ENCODE measurements at places on chromosomes 6 and 20.

DNA sequence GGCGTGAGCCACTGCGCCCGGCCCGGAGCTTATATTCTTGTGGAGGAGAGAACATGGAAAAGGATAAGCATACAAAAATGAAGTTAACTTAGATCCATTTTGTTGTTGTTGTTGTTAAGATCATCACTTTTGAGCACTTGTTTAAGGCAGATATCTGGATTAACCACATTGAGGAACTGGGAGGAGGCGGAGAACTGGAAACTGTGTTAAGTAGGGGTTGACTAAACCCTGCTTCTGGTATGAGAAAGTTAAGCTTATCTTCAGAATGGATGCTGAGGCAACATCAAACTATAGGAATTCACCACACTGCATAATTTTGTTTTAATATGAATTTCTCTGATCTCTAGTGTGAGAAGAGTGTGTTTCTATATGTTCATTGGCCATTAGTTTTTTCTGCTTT, 57.6 kb downstream of the GCNT2 start:
- no peak for DNase-seq

DNA sequence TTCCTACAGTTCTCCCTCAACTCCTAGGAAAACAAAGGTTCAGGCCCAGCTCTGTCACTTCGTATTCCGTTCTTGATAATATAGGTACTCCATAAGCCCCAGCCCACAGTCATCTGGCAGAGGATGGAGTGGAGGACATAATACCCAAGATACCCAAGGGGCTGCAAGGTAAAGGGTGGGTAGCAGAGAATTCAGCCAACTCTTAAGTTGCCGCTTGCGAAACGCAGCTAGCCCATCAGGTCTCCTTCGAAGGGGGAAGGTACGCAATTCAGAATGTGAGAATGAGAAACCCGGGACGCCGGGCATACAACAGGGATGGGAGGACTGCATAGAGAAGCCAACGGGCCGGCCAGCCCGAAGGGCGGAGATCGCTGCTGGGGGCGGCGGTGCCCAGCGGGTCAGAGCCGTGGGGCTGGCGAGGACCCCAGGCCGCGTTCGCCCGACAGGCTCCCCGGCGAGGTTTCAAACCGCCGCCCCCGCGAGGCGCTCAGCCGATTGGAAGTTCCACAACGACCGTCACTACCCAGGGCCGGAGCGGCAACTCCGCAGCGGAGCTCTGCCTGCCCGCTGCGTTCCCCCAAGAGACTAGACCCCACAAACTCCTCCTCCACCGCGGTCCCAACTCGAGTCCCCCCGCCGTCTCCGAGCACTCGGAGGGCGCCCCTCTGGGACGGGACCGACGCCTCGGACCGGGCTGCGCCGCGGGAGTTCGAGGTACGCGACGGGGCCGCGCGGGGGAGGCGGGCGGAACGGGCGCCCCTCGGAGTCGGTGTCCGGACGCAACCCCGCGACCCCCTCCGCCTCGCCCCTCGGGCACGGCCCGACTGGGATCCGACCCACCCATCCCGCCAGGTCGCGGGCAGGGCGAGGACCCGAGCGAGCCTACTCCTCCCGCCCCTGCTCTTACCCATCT, 911 bp downstream of the CDK19 start:
- DNase-seq: peak; percentile 36

GRCh38 chr20:4160761-4161305, 145.5 kb upstream of the RNF24 start:
- peak; percentile 88 for DNase-seq

GRCh38 chr6:167119670-167120582, 3.0 kb upstream of the CCR6 start:
- no peak for DNase-seq

DNA sequence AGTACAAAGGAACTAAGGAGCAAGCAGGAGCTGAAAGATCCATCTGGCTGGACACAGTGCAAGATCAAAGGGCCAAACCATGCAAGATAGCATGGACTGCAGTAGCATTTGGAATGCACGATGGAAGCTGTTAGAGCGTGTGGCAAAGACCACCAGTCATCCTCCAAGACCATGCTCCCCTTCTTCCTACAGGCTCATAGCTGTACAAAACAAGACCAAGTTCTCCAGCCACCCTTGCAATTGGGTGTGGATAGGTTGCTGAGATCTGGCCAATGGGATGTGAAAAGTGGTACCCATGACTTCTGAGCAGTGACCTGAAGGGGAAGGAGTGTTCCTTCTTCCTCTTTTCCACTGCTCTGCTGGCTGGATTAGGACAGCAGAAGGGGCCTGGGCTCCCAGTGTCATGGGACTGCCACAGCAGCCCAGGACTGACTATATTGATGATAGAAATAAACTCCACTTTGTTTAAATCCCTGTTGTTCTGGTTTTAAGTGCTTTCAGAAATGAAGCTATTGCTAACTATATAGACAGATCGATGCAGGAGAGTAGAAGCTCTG, 64.9 kb downstream of the SLC22A23 start:
- no peak for DNase-seq

GRCh38 chr6:18720075-18720474, 332.9 kb downstream of the RNF144B start:
- no peak for DNase-seq

GRCh38 chr6:160036790-160037206, 67.9 kb downstream of the IGF2R start:
- no peak for DNase-seq

DNA sequence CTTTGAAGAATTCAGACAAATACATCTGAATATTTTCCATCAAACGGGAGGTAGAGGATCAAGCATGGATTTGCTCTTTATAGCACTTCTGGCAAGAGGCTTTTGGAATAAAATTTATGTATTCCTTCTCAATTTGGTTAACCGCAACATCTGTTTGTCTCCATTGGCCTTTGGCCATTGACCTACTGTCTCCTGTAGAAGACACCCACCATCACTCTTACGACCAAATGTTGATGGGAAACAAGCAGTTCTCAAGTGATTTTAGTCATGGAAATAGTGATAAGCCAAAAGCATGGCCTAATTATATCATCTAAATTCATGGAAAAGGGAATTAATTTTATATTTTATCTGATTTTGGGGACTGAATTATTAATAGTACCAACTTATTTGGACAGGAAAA, 591.9 kb downstream of the CD109 start:
- no peak for DNase-seq

DNA sequence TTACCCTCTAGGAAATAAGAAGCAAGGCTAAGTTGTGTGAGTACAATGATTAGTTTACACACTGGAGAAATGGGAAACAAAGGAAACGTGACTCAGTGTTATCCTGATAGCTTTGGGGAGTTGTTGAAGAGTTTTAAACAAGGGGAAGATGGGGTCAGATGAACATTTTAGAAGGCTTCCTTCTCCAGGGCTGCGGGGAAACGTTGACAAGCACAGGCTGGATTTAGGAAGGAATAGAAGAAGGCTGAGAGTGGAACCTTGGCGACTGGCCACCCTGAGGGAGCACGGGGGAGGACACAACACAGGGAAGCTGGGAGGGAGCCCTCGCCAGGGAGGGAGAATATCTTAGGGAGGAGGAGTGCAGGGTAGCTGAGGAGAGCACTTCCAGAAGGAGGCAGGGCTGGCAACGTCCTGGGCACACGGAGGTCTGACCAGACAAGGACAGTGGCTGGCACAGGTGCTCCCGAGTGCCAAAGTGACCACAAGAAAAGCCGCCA, 134.7 kb downstream of the AIG1 start:
- DNase-seq: no peak

GRCh38 chr6:21371676-21372171, 221.8 kb upstream of the SOX4 start:
- DNase-seq: no peak

DNA sequence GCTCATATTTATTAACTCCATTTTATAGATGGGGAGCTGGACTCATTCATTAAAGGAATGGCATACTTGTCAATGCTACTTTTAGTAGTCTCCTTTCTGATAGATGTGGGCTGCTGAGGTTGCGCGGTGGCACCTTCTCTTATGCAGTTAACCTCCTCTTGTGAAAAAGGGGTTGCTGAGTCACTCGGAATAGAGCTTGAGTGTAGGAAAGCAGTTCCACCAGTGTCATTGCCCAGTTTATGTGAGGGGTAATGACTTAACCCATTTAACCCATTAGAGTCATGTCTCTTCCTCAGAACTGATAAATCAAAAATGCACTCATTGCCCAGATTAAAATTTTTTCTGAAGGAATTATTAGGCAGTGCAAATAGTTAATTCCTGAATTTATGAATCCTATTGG, 6.3 kb downstream of the MAPK14 start:
- DNase-seq: no peak

GRCh38 chr6:140051521-140052512, 677.4 kb upstream of the CITED2 start:
- no peak for DNase-seq

DNA sequence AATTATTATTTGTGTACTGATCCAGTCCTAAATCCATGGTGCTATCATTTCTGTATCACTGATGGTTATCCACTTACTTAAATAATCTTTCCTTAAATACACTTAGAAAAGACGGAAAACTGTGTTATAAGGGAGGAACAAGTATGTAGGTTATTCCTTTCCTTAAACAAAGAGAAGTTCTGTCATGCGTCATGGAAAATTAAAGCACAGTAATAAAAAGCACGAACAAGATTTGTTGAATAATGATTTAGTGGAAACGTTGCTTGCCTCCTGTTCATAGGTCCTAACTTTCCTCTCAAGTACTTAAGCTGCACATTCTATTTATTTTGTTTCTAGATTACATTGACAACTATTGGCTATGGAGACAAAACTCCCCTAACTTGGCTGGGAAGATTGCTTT, 120.4 kb downstream of the KHDC1L start:
- no peak for DNase-seq

DNA sequence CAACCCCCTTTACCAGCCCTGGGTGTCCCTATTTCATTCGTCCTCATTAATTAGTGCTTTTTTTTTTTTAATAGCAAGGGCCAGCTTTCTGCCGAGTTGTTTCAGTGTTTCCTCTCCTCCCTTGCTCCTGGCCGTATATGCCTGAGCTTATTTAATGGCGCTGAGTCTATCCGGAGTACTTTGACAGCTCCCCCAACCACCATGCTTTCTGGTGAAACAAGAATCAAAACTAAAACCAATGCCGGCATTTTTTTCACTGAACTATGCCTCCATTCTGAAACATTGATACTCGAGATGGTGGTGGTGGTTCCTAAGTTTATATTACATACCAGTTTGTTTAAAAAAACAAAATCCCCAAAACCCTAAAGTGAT, 1.2 kb downstream of the DCBLD1 start:
- DNase-seq: no peak

DNA sequence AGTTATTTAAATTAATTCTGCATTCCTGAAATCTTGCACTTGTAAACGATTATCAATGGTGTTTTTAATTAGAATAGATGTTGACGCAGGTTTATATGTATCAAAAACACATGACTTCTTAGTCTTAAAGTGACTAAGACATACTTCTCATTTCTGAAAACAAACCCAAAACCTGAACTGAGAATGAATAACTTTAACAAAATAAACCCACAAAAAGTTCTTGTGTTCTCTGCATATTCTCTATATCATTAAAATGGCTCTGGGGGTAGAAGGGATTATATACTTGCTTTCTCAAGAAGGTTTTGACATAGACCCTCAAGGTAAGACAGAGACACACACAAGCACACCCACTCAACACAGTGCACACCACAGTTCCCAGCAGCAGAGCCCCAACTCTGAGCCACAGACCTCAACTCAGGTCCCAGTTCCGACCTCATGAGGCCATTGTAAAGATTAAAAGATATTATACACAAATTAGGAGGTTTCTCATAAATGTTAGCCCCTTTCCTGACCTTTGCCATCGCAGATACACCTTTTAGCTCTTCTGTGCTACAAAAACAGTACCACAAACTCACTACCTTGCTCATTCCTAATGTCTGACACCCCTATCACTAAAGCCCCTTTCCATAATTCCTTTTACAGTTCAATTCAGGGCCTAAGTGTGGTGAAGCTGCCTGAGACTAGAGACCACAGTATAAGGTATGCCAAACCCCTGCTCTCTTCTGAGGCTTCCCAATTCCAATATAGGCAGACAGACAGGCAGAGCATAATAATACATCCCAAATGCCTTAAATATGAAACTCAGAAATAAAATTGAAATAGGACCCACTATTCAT, 267.8 kb downstream of the PTPRK start:
- no peak for DNase-seq

GRCh38 chr20:1857466-1857865, 37.7 kb upstream of the SIRPA start:
- no peak for DNase-seq

GRCh38 chr20:54474866-54475265, 527 bp upstream of the DOK5 start:
- DNase-seq: no peak

DNA sequence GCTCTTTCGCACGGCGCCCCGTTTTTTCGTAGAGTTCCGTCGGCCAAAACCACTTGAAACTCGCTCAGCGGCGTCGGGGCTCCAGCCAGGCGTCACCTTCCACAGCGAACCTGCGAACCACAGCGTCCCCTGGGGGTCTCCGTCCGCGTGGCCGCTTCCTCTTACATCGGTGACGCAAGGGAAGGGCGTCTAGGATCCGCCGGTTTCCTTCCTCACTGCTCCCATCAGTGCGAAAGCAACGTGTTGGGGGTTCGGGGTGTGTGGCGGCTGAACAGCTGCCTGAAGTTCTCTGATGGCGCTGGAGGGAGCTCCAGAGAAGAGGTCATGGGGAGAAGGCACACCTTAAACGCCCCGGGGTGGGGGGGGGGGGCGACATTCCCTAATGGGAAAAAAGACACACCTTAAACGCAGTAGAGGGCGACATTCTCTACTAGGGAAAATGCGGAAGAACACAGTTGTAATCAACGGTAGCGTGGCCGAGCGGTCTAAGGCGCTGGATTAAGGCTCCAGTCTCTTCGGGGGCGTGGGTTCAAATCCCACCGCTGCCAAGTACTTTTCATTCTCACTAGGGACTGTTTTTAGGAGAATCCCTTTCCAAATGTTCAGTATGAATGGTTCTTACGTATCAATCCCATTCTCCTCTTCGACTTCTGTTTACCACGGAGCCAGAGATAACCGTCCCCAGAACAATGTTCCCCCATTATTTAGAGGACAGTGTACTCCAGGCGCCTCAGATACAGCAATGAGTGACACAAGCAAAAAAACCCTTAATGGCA, 16.4 kb downstream of the ZNF311 start:
- peak; percentile 11 for DNase-seq

DNA sequence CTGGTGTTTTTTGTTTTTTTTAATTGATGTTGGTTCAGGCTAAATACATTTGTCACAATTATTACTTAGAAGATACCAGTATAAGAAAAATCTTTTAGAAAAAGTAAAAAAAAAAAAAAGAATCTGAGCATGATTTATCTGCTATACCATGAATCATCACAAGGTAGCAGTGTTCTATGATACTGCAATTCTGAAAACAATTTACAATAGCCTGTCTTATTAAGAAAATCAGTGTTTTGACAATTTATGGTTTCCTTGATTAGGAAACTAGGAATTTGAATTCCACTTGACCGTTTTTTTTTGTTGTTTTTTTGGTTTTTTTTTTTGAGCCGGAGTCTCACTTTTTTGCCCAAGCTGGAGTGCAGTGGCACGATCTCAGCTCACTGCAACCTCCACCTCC, 9.3 kb upstream of the MAK start:
- no peak for DNase-seq

- DNase-seq: no peak
Measured at GRCh38 chr6:139540276-139540675, 165.8 kb upstream of the CITED2 start.

DNA sequence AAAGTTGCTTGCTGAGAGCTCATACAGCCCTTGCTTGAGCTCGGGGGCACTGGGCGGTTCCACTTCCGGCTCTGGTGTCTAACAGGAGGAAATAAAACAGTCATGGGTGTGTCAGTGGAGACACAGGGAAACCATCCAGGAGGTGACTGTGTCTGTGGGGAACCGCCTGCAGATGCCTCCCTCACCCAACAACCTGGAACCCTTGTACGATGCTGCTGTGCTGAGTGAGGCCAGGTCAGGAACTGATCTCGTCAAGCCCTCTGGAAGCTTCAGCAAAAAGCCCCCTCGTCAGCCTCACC, 15.5 kb downstream of the TXNDC5 start:
- DNase-seq: no peak

All from midbrain (tissue), 1 donor.